ENCODE measurements at places on chromosomes 6 and 20. TPM values are rescaled to one million over a fixed set of nuclear protein-coding genes. Genes with fewer than 3 reads are reported as not detected.

Gene PROKR2
- total RNA-seq = not detected

Gene DEFB115
- not detected for total RNA-seq

Gene ELOVL2
- total RNA-seq = not detected

Gene ARMH2
- not detected for total RNA-seq

Gene LY86
- not detected for total RNA-seq

Gene CFAP206
- not detected for total RNA-seq
